ENCODE measurements at places on chromosomes 7 and 10.
A peak's percentile ranks its signal among the peaks of the same experiment; 100 is the strongest.

GRCh38 chr10:102241444-102242117 lies at the start of gene PITX3:
Gene PITX3, minus strand, starts transcription at chr10:102241512. Its CDS starts 9,432 bp downstream, at chr10:102232080.
- DNase-seq, result peak; percentile 93

DNA sequence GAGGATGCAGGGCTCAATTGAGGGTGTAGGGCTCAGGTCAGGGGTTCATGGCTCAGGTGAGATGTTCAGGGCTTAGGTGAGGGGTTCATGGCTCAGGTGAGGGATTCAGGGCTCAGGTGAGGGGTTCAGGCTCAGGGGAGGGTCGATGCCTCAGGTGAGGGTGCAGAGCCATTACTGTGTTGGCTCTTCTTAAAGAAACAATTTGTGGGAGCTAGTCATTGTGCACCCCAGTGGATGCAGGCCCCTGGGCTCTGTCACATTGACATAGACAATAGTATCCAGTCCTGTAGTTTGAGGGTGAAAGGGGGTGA lies 86.7 kb downstream of the ADCY1 start:
- peak; percentile 3 for DNase-seq

DNA sequence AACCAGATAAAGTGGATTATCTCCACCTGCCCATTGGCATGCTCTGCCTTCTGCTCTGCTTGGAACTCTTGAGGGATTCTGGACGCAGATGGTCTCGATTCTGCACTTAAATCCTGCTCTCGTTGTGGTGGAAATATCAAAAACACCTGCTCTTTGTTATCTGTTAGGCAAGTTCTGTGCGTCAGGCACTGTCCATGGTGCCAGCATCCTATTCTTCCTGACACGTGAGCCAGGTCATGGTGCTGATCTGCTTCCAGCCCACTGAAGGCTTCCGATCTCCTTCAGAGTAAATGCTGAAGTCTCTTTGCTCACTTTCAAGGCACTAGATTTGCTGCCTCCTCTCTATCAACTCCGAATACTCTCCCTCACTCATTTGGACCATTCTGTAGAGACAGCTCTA lies 505.6 kb downstream of the HTR7 start:
- no peak for DNase-seq

GRCh38 chr7:123876557-123877256 lies 31.7 kb downstream of the HYAL4 start:
- no peak for DNase-seq

DNA sequence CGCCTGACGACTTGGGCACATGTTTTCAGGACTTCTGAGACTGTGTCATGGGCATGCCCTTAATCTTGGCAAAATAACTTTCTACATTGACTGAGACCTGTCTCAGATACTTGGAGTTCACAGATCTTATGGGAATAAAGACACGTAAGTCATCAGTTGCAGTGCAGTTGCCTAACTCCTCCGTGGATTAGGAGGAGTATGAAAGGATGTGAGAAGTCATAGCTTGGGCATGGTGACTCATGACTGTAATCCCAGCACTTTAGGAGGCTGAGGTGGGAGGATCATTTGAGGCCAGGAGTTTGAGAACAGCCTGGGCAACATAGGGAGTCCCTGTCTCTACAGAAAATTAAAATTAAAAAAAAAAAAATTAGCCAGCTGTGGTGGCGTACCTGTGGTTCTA lies 49.6 kb downstream of the EXOC6 start:
- DNase-seq, result no peak

DNA sequence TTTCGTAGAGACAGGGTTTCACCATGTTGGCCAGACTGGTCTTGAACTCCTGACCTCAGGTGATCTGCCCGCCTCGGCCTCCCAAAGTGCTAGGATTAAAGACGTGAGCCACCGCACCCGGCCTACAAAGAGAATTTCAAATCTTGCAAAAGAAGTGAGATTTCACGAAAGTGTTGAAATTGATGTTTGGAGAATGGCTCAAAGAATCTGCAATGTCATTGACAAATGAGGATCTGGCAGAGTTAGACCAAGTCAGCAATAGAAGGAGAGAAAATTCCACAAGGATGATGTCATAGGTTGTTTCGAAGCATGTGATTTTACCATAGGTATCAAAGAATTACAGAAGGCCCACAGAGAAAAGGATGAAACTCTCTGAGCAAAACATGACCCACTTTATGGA lies 71.7 kb downstream of the LYZL2 start:
- no peak for DNase-seq

- DNase-seq, result no peak
These were observed 103.5 kb upstream of the FAM3C start for GRCh38 chr7:121499624-121500023.
